ENCODE measurements at places on chromosomes 4 and X.

- no peak for DNase-seq
These were observed 108.8 kb upstream of the MYOZ2 start for GRCh38 chr4:119026662-119027444.

GRCh38 chr4:127618427-127618826 lies 14.3 kb upstream of the INTU start:
- DNase-seq, result no peak

- no peak for DNase-seq
These were observed 49.0 kb downstream of the HTRA3 start for GRCh38 chr4:8318509-8318908.

- no peak for DNase-seq
These were observed 237.6 kb downstream of the FSTL5 start for GRCh38 chr4:161926033-161926828.

DNA sequence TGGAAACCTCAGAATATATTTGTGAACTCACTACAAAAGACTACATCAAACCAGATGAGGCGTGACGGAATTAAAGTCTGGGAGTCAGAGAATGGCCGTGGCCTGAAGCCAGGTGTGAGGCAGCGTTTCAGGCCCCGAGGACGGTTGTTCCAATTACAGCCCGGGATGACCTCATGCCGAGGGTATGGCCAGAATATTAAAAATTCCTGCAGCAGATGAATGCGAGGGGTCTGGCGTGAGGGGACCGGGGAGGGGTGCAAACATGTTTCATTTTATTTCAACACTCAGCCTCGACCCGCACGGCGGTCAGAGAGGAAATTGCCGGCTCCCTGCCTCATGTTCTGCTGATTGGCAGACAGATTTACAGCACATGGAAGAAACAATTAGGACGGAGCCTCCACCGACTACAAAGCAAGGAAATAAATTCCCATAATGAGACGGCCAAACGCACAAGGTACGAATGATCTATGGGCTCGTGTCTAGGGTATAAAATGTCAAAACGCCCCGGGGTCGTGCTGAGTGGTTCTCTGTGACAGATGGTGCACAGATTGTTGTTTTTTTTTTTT lies 289.7 kb downstream of the SHOX start:
- no peak for DNase-seq

DNA sequence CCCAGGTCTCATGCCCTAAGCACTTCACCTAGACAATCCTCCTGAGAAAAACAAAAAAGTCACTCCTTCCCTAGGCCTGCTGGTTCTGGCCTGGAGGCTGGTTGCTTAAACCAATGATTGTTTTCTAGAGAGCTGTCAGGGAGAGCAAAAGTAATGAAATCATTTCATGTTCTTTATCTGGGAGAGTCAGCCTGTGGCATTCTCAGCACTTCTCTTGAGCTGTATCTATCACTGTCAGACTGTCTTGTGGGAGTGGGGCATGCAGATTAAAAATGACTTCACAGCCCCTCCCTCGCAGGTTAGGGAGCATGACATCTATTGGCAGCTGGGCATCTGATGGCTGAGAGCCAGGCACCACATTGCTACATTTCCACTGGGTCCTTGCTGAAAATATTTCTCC lies 20.4 kb upstream of the TMEM154 start:
- no peak for DNase-seq

GRCh38 chr4:40301603-40302002 lies 33.5 kb upstream of the CHRNA9 start:
- DNase-seq, result peak; percentile 19

DNA sequence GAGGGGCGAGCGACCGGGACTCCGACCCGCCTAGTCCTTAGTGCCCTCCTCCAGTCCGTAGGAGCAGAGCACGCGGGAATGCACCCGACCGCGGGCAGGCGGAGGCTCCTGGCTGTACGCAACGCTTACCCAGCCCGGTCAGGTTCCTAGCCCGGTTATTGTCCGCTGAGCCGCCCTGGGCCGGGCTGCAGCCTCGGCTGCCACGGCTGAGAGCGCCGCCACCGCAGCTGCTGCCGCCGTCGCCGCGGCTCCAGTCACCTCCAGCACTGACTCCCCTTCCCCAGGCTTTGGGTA lies at the start of gene AMER1:
Gene AMER1 (minus strand): TSS at position 268 of the 294 bp plus-strand sequence. CDS start 12,422 bp downstream, outside the sequence.
- no peak for DNase-seq

DNA sequence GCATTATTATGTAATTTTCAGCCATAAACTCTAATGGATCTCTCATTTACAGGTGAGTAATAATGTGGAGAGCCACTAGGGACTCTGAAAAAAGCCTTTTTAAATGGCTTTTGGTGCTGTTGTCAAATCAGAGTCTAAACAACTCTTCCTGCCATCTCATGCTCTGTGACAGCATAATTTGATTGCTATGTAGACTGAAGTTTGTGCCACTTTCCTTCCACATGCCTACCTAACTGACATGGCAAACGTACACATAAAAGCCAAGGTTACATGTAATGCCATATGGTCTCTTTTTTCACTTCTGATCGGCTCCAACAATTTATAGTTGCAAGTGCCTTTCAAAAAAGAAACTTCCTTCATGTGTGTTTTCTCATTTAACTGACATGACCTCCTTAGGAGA lies 94.3 kb downstream of the SH2D1A start:
- no peak for DNase-seq

GRCh38 chr4:26873391-26874026 lies 12.9 kb downstream of the STIM2 start:
- no peak for DNase-seq

DNA sequence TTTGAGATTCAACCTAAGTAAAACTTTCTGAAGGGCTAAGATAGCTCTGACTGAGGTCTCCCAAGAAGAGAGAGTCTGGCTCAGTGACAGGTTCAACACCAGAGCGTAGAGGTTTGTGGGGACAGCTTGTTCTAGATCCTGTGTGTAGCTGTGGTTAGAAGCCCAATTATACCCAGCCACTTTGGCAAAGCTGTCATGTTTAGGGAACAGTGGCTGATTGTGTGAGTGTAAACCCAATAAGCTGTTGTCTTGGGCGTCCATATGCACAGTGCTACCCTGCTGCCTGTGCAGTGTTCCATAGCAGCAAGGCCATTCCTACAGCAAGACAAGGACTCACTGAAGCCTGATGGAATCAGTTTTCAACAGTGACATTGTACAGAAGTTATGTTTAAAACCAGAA lies 11.2 kb upstream of the SCRG1 start:
- DNase-seq, result no peak

GRCh38 chr4:149951152-149951900 lies 126.9 kb upstream of the DCLK2 start:
- no peak for DNase-seq

- DNase-seq, result no peak
These were observed 71.1 kb upstream of the PPP3CA start for GRCh38 chr4:101418466-101418865.

GRCh38 chr4:124710911-124711310 lies 1.6 kb downstream of the ANKRD50 start:
- DNase-seq, result no peak

GRCh38 chr4:105956569-105956968 lies 61.3 kb downstream of the NPNT start:
- no peak for DNase-seq

DNA sequence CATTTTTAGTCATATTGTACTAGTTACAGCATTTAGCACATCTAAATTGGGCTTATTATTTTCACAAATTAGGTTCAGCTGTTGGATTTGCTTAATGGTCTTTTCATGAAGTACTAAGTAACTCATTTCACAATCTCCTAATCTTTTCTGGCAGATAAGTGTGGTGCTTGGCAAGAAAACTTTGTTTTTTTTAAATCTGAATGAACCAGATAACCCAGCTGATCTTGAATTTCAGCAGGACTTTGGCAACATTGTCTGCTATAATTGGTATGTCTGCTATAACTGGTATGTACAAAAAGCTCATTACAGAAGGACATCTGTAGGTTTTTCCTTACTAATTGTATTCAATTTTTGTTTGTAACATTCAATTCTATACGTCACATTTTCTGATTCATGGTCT lies 22.7 kb downstream of the WDR19 start:
- DNase-seq, result no peak

DNA sequence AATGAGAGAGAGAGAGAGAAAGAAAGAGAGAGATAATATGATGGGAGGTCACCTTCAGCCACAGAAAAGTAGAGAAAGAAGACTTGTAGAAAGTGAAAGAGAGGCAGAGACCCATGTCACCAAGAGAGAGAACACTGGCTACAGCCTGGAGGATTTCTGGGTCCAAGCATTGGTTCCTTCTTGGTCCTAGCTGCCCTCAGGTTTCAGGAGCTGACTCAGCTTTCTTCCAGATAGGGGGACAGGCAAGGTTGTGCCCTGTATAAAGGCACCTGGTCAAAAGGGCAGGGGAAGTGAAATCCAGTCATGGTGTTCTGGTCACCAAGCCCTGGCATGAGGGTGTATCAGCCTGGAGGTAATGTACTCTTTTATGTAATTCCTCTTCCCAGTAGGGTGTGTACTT lies 47.5 kb upstream of the XK start:
- DNase-seq, result no peak

GRCh38 chr4:38665551-38666411 lies 1.8 kb downstream of the KLF3 start:
- DNase-seq, result no peak

- no peak for DNase-seq
These were observed 244.2 kb upstream of the MAB21L2 start for GRCh38 chr4:150337734-150338133.

GRCh38 chr4:132934911-132935310 lies 214.2 kb upstream of the PCDH10 start:
- DNase-seq, result no peak

DNA sequence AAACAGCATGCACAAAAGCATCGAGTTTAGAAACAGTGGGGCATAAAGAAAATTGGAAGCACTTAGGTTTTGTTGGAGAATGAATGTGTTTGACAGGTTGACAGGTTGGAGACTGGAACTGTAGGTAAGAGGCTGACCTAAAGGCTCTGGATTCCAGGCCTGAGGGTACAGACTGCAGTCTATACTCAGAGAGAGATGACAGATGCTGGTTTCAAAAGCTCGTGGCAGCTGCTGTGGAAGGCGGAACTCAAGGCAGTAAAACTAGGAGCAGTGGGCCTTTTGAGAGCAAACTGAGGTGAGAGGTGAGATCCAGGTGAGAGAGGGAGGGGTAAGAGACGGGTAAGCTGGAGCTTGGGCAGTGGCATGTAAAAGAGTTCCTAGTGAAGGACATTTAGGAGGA lies 415.2 kb downstream of the TRIML1 start:
- no peak for DNase-seq

DNA sequence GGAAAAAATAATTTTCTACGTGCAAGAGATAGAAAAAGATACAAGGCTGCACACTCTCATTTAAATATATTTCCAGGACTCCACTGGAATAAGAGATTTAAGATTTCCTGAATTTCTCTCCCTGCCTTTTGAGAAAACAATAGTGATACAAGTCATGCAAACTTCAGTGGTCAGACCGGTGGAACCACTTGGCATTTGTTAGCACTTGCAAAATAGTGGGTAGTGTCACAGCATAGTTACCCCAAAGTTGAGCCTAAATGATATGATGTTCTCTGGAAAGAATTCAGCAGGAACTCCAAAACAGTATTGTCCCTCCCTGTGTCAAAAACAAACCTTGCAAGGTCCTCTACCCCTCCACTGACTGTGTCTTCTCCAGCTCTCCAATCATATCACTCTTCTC lies 102.3 kb downstream of the ANKRD50 start:
- DNase-seq, result no peak

- DNase-seq, result no peak
These were observed 55.9 kb downstream of the SH3BGRL start for GRCh38 chrX:81257817-81258216.

DNA sequence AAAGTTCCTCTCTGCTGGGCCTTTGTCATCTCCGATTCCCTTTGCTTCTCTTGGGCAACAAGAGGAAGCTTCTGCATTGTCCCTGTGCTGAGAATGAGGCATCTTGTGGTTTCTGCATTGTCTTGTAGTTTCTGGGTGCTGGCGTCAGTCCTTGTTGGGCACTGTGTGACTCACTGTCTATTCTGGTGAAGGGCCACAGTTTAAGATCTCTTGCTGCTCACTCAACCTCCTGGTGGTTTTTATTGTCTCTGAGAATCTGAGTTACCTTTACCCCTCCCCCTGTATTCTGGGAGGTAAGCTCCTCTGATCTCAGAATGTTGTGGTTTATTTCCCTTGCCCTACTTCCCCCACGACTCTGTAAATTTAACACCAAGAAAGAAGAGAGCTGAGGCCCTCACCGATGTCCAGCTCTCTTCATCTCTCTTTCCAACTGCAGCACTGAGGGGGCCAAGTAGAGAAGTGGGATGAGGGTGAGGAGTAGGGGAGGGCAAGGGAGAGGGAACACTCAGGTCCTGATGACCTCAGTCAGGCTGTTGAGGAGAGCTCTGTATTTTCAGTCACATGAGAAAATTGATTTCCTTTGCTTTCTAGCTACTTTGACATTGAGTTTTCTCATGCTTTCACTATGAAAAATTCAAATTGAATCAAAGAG lies 441.6 kb upstream of the PITX2 start:
- no peak for DNase-seq

GRCh38 chrX:110315551-110315950 lies 2.3 kb downstream of the AMMECR1 start:
- DNase-seq, result no peak

DNA sequence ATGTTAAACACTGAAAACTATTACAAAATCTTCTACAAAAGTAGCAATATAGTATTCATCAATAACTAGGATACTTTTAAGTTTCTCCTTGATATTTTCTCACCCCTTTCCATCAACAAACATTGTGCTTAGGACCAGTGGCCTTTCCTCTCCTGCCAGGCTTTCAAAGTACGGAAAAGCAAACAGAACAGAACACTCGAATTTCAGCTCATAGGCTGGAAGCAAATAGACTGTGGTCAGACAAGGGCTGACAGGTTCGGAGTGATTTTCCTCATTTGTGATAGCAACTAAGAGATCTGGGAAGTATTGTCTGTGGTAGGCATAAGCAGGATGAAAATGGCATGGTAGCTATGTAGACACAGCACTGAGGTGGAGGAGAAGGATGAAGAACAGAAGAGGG lies 68.6 kb upstream of the SORBS2 start:
- DNase-seq, result no peak

- DNase-seq, result no peak
These were observed 100.8 kb downstream of the SHROOM3 start for GRCh38 chr4:76535603-76536372.
